ENCODE measurements at places on chromosomes 12 and 14. TPM values are rescaled to one million over a fixed set of nuclear protein-coding genes. Genes with fewer than 3 reads are reported as not detected.

Gene CYP27B1
- 0.99 TPM for total RNA-seq

Gene STK38L
- total RNA-seq = 62.6 TPM

Gene SYCP3
- 0.04 TPM for total RNA-seq

Gene KRT6C
- not detected for total RNA-seq

Gene SIX4
- total RNA-seq = 28.8 TPM

Gene FOXN3
- 38.5 TPM for total RNA-seq

Gene LAG3
- total RNA-seq = 2.9 TPM

Gene FBLN5
- total RNA-seq = not detected

Gene CLEC4A
- total RNA-seq = 2.0 TPM

Gene GPRC5A
- not detected for total RNA-seq

Gene TAS2R30
- 7.9 TPM for total RNA-seq

Gene RGS6
- total RNA-seq = 0.80 TPM

Gene SERPINA1
- total RNA-seq = 0.13 TPM

Gene LRP1-AS
- not detected for total RNA-seq

Gene CLEC9A
- total RNA-seq = not detected

Gene C1S
- 0.56 TPM for total RNA-seq

Gene CMA1
- total RNA-seq = not detected

Gene GCH1
- 9.0 TPM for total RNA-seq

Gene CLBA1
- total RNA-seq = 8.5 TPM

Gene SERPINA6
- total RNA-seq = not detected

Gene DHH
- total RNA-seq = not detected

Gene KRT82
- not detected for total RNA-seq

Gene GPR132
- 0.22 TPM for total RNA-seq

Gene KRT6A
- total RNA-seq = not detected

Gene CACNA2D4
- 8.5 TPM for total RNA-seq

Gene LRP6
- 68.0 TPM for total RNA-seq

Gene EIF2S3B
- total RNA-seq = 1.8 TPM

Gene MANSC4
- total RNA-seq = 0.12 TPM

Gene MYBPC1
- total RNA-seq = not detected

Gene KLHDC1
- 0.99 TPM for total RNA-seq

Gene SCFD1
- total RNA-seq = 70.2 TPM

Gene SLC41A2
- 1.7 TPM for total RNA-seq

Gene CCDC92
- 4.8 TPM for total RNA-seq

Gene GXYLT1
- total RNA-seq = 16.8 TPM

Gene GPX2
- total RNA-seq = not detected

Gene CLEC2A
- total RNA-seq = not detected

Gene FLVCR2
- total RNA-seq = 2.8 TPM

Measured in neural progenitor cell (in vitro differentiated cells).